Ascending aorta (tissue), 2 donors: ENCODE measurements at places on chromosomes 1 and 21. TPM values are rescaled to one million over a fixed set of nuclear protein-coding genes. Genes with fewer than 3 reads are reported as not detected.

- no peak for DNase-seq
Observed at GRCh38 chr1:30089024-30089430, 634.4 kb downstream of the MATN1 start.

DNA sequence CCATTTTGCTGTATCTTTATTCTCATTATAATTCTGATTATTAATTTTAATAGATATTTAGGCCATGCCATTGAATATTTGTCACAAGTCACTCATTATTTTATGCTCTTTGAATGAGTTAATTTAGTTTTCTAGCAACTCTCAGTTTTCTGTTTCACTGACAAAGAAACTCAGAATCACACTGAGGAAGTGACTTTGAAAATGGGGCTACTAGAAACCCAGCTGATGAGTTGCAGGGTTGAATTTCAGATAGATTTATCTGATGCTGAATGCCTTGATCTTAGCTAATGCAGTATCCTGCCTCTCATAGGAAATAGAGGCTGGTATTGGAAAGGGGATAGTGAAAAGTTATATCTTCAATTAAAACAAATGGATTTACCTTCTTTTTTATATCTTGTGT, 67.4 kb upstream of the PLA2G4A start:
- DNase-seq, result no peak

GRCh38 chr1:234758851-234759250, 148.9 kb upstream of the IRF2BP2 start:
- no peak for DNase-seq

GRCh38 chr1:33713058-33713877, 150.6 kb upstream of the HMGB4 start:
- no peak for DNase-seq

GRCh38 chr1:51156752-51157151, 54.7 kb downstream of the C1orf185 start:
- DNase-seq, result no peak

GRCh38 chr1:168110896-168111545, 25.7 kb downstream of the GPR161 start:
- peak; percentile 5 for DNase-seq

DNA sequence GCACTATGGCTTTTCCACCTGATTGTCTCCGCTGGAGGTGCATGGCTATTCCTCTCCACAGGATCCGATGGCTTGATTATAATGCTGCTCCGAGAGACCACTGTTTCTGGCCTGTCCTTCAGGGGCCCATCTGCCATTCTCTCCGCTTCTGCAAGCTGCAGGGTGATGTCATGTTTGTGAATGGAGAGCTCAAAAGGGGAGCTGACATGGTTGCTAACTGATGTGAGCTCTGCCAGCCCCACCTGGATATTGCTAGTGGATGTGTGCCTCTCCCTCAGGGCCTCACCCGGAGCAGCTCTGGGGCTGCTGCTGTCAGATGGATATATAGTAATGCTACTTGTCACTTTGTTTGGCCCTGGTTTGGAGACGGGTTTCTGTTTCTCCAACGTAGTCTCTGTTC, 72.3 kb downstream of the KDM1A start:
- no peak for DNase-seq

- no peak for DNase-seq
Observed at GRCh38 chr1:15057834-15058233, 95.7 kb upstream of the TMEM51 start.

- DNase-seq, result no peak
Observed at GRCh38 chr1:32063261-32063681, 9.5 kb upstream of the TMEM39B start.

DNA sequence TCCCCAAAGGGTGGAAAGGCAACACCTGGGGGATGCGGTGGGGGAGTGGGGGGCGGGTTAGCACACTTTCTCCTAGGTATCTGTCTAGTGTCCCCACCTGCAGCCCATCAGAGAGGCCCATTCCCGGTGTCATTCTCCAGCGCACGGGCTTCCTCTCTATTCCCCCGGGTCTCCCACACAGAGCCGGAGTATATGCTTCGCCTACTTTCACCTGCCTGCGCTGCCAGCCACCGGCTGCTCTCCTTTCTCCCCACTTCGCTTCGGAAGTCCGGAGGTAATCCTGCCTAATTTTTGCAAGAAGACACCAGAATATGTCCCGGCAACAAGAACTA, 852 bp downstream of the RGS7 start:
- DNase-seq, result no peak

- DNase-seq, result no peak
Observed at GRCh38 chr1:66446261-66447001, 87.5 kb upstream of the SGIP1 start.

- DNase-seq, result no peak
Observed at GRCh38 chr1:238960071-238960470, 426.3 kb upstream of the CHRM3 start.

DNA sequence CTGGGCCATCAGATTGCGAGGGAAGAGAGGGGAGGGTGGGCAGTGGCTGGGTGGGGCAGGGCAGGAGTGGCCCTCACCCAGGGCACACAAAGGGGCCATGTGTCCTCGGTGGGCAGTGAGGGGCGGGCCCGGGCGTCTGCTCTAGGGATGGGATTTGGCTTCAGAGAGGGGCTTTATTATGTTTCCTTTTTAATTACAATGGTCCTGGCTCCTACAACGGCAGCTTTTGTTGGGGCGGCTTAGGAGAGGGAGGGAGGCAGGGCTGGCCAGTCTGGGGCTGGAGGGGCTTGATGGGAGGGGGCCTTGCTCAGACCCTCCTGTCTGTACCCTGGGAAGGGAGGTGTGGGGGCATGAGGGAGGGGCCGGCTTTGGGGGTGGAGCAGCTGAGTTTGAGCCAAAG, 102.8 kb upstream of the WNT4 start:
- no peak for DNase-seq

DNA sequence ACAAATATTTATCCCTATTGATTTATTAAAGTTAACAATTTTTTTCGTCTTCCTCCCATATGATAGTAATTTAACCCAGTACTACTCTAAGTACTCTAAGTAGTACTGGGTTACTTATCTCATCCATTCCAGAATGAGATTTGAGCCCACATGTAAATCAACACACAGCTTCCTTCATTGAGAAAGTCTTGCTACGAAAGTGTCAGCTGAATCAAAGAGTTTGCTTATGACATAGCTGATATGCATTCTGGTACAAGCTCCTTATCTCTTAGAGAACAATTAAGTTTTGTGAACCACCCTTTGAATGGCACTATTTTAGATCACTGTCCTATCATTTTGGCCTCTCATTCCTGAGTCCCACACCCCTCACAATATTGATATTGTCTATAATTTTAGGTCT, 2.4 kb upstream of the SLC44A3 start:
- DNase-seq, result no peak

DNA sequence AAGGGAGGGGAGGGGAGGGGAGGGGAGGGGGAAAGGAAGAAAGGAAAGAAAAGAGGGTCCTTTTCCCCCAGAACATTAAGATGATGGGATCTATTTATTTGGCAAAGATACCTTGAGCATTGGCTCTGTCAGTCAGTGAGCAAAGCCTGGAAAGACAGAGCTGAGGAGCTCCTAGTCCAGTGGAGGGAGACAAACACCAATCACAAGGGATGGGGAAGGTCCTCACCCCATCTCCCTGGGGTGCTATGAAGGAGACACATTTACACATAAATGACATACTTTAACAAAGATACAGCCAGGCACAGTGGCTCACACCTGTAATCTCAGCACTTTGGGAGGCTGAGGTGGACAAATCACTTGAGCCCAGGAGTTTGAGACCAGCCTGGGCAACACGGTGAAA, 154.9 kb upstream of the TIAM1 start:
- DNase-seq, result no peak

- DNase-seq, result no peak
Observed at GRCh38 chr1:241591736-241592135, 48.4 kb downstream of the CHML start.

DNA sequence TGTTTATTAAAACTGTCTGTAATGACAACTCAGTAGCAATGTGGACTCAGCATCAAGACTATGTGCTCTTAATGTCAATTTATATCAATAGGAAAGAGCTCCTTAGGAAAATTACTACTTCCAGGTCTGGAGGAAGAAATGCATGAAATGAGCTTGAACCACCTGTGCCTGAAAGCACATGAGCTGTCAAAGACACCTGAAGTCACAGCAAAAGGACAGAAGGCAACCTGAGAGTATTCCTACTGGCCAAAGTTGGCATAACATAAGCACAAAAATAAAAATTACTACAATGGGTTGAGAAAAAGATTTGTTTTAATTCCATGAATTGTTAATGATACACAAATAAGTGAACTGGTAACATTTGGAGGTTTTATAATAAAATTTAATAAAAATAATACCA, 13.4 kb upstream of the KRTAP7-1 start:
- DNase-seq, result no peak

DNA sequence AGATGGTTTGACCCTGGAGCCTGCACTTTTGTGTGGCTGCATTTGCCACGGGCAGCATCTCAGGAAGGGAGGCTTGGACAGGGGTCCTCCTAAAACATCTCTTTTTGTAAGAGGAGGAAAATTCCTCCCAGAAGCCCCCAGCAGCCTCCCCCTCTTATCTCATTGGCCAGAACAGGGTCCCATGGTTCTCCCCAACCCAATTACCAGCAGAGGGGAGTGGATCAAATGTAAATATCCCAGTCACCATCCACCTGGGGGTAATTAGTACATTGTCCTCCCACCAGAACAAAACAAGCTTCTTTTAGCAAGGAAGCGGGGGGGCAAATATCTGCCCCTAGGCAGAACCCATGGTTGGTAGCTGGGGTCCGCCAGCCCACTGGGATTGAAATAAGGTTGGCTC, 44.7 kb upstream of the TENT5B start:
- no peak for DNase-seq

DNA sequence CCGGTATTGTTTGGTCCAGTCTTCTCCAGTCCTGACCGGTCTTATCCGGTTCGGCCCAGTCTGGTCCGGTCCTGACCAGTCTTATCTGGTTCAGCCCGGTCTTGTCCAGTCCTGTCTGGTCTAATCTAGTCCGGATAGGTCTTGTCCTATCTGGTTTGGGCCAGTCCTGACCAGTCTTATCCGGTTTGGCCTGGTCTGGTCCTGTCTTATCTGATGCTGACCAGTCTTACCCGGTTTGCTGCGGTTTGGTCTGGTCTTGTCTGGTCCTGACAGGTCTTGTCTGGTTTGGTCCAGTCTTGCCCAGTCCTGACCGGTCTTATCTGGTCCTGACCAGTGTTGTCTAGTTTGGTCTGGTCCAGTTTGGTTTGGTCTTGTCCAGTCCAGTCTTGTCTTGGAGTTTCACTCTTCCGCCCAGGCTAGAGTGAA, 30.1 kb downstream of the DHX9 start:
- no peak for DNase-seq

DNA sequence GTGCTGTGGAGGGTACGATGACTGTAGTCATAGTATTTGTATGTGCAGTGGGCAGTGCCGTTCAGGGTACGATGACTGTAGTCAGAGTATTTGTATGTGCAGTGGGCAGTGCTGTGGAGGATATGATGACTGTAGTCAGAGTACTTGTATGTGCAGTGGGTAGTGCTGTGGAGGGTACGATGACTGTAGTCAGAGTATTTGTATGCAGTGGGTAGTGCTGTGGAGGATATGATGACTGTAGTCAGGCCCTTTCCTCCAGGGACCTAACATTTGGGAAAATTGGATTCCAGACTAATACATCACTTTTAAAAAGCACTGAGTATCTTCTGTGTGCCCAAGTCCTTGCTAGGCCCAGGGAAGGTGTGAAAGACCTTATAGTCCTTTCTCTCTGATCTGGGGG, 2.9 kb downstream of the ZNF672 start:
- DNase-seq, result peak; percentile 25

DNA sequence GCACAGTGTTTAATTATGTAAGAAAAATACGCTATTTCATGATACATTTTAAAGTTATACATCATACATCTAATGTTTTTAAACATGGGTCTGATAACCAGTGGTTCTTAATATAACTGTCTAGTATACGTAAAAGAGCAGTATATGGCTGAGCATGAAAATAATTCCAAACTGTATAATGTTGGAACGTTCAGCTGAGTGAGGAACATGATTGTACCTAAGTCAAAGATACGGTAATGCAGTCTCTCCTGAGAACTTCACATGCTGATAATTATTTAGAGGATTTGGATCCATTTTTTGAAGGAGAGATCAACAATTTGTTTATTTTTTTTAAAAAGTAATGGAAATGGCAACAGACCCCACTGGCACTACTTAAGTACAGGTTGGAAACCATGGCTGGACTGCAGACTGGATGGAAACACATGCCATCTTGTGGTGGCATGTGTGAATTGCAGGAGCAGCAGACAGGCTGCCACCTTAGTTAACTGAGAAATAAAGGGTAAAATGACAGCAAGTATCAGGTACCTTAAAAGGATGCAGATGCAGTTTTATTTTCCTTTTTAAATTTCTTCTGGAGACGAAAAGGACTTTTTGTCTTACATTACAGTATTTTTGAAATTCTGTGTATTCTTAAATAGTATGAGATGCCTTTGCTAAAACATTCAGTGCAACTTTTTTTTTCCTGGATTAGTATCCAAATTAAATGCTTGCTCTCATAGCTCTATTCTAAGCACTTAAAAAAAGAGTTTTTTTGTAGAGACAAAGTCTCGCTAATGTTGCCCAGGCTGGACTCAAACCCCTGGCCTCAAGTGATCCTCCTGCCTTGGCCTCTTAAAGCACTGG, 73.8 kb downstream of the MTR start:
- no peak for DNase-seq

DNA sequence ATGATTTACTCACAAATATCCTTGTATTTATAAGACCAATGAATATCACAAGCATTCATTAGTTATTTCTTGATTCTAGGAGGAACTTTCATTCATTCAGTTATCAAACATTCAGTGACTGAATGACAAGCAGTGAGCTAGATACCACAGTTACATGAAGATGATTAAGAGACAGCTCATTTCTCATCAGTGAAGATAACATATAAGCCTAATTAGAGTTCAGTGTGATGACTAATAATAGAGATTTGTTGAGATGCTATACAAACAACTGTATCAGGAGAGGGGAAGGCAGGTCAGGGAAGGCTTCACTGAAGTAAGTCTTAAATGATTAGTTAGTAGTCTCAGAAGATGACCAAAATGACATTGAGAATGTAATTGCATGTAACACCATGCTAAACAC, 14.6 kb upstream of the C1orf105 start:
- no peak for DNase-seq

Gene C1orf21
- total RNA-seq, result 21.8 TPM

Gene BACH1
- 12.7 TPM for total RNA-seq

Gene S100A3
- not detected for total RNA-seq

Gene KLHDC9
- 0.32 TPM for total RNA-seq

Gene TDRD10
- 4.6 TPM for total RNA-seq

Gene LCE1F
- not detected for total RNA-seq

Gene ATP1A2
- 316 TPM for total RNA-seq

Gene UHMK1
- 13.6 TPM for total RNA-seq

Gene SLC9C2
- not detected for total RNA-seq

Gene AVPR1B
- not detected for total RNA-seq

Gene CHAF1B
- 0.43 TPM for total RNA-seq

Gene SFN
- total RNA-seq, result 17.8 TPM

Gene F13B
- not detected for total RNA-seq

Gene B3GALT2
- total RNA-seq, result not detected
